ENCODE measurements at places on chromosomes 4 and X.
A peak's percentile ranks its signal among the peaks of the same experiment; 100 is the strongest.

DNA sequence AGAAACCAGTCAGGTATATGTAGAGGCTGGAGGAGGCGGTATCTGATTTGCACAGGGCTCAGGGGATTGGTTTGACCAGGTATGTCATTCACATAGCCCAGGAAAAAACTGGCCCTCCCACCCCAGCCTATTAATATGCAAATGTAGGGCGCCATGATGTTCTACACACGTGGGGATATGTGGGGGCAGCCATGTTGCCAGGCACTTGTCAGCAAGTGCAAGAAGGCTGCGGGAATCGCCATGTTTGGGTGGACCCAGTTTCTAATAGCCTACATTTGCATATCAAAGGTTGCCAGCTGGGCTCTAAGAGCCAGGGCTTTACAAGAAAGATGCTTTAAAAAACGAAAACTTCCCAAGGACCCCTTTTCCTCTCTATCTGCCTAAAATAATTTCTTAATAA is 335.1 kb downstream of the SMARCA1 start:
- DNase-seq, result no peak

GRCh38 chrX:112521676-112522075 is 158.1 kb downstream of the LHFPL1 start:
- no peak for DNase-seq

DNA sequence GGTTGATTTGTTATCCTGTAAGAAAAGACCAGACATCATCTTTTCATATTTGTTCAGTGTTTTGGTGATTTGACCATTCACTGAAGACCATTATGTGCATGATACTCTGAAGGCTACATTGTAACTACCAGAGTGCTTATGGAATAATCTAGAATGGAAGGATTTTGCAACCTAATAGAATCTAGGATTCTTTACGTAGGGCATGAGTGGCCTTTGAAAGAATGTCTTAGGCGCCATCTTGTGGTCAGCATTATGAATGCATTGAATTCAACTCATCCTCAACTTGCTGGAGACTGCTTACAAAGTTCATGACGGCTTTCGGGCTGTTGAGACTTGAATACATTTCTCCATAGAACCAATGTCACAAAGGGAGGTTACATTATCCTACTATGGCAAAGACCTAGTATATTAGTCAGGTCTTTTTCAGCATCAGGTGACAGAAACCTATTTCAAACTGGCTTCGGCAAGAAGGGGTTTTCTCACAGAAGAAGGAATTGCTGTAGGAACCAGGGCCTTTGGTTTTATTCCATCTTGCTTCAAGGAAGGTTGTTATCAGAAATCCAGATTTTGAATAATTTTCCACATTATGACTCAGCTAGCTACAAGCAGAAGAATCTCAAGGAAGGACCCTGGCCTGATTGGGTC is 104.1 kb downstream of the GPAT3 start:
- peak; percentile 73 for DNase-seq

GRCh38 chr4:93684571-93684970 is 144.0 kb upstream of the ATOH1 start:
- DNase-seq, result no peak

GRCh38 chr4:184614509-184614908 is 34.7 kb downstream of the CASP3 start:
- no peak for DNase-seq

- DNase-seq, result no peak
Measured at GRCh38 chr4:57405359-57405758, 295.2 kb upstream of the IGFBP7 start.

DNA sequence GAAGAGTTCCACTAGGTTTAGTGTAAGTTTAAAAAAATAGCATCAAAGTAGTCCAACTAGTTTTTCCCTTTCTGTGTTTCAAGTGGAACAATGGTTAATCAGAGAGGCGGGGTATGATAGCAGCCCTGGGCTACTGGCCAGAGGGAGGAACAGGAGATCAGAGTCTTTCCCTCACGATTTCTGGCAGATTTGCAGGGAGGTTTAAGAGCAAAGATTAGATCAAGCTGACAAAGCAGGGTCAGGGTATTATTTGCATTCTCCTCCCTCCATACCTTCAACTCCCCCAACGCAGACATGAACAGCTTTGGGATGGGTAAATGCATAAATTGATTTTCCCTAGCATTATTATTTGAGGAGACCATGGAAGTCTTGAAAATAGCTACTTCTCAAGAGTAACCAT is 277.6 kb upstream of the DIAPH2 start:
- DNase-seq, result no peak

DNA sequence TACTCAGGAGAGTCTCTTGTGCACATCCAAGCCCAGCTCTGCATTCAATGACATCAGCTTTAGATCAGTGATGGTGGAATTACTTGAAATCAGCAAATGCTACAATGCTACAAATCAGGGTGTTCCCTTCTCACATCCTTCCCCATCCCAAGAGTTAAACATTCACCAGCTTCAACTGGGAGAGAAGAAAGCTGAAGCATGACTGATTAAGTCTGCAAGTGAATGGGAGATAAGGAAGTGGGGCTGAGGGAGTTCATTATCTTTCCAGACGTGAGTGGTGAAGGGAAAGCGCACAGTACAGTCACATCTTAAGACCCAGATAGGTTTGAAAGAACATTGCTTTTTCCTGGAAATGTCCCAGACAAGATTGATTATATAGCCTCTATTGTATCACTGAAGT is 26.2 kb upstream of the MAP9 start:
- DNase-seq, result no peak

DNA sequence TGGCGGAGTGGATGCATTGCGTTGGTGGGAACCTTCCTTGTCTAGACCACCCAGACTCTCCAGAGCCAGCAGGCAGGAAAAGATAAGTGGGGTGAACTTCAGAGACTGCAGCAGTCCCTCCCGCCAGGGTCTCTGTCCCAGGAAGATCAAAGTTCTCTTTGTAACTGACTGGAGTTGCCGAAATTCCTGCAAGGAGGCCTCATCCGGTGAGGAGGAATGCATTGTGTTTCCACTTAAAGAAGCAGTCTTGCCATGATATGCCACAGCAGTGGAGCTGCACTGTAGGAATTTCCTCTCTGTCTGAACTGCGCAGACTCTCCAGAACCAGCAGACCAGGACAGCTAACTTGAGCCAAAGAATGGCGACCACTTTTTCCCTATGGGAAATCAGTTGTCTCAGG is 1190.4 kb downstream of the TECRL start:
- DNase-seq, result peak; percentile 15

GRCh38 chrX:37820646-37821045 is 26.7 kb downstream of the DYNLT3 start:
- no peak for DNase-seq

DNA sequence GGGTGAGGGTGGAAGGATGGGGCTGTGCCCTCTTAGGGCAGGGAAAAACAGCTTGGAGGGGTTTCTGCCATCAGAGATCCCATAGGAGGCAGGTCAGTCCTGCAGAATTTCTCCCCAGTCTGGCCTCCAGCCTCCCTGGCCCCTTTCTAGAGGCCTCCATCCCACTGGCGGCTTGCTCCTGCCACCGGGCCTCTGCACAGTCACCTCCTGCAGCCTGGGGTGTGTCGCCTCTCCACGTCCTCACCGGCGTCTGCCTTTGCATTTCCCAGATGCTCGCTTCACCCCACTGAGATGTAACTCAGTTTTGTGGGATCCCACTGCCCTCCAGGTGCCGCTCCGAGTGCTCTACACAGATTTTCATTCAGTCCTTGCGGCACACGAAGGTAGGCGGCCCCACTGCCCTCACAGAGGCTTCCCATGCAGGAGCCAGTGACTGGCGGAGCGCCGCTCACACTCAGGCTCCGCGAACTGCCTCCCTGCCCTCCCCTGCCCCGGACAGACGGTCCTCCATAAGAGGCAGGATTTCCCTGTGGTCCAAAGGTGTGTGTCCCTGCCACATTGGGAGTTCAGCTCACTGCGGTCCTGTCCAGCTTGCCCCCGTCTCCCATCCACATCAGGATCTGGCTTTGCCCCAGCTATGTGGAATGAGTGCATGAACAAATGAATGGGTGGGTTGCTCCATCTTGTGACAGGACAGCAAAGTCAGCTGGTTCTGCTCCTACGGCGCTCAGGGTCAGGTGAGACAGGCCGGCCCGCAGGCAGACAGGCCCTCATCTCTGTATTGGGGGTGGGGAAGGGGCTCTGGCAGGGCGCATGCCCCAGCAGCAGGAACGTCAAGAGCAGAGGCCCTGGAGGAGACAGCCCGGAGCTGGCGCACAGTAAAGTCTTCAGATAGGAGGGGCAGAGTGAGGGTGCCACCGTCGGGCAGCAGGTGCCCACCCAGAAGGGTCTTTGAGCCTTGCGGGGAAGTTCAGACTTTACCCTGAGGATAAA is 2.7 kb upstream of the TMEM271 start:
- DNase-seq, result no peak

- no peak for DNase-seq
Measured at GRCh38 chrX:26100421-26100920, 37.7 kb upstream of the MAGEB18 start.

GRCh38 chr4:77014256-77014655 is 61.5 kb downstream of the CCNI start:
- DNase-seq, result no peak

DNA sequence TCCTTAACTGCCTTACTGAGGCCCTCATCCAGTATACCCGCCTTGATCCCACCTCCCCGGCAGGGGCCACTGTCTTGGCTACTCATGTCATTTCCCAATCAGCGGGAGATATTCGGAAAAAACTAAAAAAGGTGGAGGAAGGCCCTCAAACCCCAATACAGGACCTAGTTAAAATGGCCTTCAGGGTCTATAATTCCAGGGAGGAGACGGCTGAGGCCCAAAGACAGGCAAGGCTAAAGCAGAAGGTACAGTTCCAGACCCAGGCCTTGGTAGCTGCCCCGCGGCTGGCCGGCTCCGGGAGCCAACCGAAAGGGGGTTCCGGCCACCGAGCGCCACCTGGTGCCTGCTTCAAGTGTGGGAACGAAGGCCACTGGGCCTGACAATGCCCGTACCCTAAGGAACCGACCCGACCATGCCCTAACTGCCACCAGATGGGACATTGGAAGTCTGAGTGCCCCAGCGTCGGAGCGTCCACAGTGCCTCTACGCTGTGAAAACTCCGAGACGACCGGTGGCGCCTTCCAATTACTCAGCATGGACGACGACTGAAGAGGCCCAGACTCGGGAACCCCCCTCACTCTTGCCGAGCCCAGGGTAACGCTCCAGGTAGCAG is 959.6 kb downstream of the RPA4 start:
- no peak for DNase-seq

- DNase-seq, result no peak
Measured at GRCh38 chr4:98506462-98507132, 151.8 kb downstream of the TSPAN5 start.

GRCh38 chr4:2862528-2862927 is 18.9 kb downstream of the ADD1 start:
- no peak for DNase-seq

DNA sequence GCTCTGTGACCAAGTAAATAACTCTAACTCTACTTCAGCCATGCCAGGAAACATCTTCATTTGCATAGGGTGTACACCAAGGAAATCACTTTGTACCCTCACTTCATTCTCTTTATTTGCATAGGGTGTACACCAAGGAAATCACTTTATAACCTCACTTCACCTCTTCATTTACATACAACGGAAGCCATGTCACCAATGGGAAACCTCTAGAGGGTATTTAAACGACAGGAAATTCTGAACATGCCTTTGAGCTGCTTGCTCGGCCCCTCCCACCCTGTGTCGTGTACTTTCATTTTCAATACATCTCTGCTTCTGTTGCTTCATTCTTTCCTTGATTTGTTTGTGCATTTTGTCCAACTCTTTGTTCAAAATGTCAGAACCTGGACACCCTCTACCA is 848.1 kb upstream of the FRG1 start:
- no peak for DNase-seq

DNA sequence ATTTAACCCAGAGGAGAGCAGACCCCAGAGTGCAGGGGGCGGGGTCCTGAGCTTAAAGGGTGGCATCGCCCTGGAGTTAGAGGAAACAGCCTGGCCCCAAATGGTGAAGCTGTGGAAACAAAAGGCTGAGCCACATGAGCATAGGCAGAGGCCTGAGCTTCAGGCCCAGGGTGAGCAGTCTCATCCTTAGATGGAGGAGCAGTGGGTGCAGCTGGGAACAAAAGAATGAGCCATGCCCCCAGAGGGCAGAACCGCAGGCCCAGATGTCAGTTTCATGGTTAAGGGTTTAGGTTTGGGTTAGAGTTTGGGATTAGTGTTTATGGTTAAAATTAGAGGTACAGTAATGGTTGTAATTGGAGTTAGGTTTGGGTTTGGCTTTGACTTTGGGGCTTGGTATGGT is 44.4 kb upstream of the IL9R start:
- no peak for DNase-seq

- DNase-seq, result no peak
Measured at GRCh38 chr4:77158487-77158861, 1.5 kb downstream of the CCNG2 start.

GRCh38 chr4:112201915-112202505 is 29.6 kb upstream of the AP1AR start:
- no peak for DNase-seq

GRCh38 chr4:128249787-128250668 is 37.6 kb downstream of the PGRMC2 start:
- no peak for DNase-seq

DNA sequence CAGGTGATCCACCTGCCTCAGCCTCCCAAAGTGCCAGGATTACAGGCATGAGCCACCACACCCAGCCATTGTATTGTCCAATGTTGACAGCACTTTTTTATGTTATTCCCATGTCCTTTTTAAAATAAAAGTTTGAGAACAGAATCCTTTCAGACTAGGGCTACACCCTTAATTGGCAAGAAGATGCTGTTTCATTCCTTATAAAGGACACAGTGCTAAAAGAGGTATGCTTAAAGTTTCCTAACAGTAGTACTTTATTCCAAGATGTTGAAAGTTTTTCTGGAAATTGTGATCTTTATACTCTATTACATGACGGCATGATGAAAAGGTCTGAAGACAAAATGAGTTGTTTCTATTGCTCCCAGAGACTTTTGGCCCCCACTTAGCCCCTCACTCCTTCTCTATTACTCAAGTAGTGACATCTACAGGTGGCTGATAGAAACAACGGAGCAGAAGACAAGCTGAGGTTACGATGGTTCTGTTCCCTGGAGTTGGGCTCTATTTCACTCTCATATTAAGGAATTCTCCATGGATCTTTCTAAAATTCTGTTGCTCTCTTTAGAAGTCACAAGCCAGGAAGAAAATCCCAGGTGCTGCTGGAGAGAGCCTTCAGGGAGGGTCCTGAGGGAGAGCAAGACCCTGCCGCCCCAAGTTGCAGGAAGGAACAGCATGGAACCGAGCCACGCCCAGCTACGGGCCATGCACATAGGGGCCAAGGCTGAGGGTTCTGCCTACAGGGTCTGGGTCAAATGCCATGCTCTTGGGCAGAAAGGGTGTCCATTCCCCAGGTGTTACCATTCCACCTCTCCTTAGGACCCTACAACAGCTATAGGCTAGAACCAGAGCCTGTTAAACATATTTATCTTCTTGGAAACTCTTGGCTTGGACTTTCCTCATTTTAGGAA is 22.8 kb downstream of the RPL9 start:
- no peak for DNase-seq

GRCh38 chrX:131778269-131779218 is 234.7 kb downstream of the OR13H1 start:
- no peak for DNase-seq

GRCh38 chr4:185186769-185187168 is 17.0 kb downstream of the CFAP97 start:
- DNase-seq, result no peak

All from neuronal stem cell (in vitro differentiated cells).